Activated naive CD4-positive, alpha-beta T cell (primary cell): ENCODE measurements at places on chromosomes 4 and X.

DNA sequence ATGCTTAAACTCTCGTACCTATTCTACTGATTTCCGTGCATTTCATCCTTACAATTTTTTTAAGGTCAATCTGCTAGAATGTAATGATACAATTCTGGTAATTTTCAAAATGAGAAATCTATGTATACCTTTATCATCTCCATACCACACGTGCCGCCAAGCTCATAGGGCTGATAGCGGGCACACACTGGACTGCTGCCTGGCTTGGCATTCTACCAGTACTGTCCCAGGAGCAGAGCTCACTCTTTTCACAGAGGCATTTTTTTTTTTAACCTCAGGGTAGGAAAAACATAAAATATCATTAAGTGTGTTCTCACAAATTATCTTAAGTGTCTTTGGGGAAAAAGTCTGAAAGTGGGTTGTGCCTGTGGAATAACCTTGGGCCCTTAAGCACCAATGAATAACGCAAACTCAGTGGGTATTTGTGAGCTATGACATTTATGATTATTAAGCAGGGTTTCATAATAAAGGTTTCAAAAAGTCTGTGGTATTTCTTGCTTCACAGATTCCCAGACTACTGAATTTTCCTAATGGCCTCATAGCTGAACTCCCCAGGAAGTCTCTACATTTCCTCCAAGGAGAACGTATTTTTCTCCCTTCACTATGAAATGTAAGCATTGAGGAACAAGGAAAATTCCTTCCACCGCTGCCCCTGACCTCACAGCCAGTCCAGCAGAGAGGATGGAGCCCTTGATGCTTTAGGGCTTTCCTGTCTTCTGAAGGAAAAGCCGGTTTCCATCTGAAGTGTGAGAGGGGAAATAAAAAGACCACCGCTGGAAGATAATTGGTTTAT, 125.2 kb downstream of the ELOVL6 start:
- no peak for DNase-seq

GRCh38 chrX:22164770-22165388, 107.8 kb upstream of the CBLL2 start:
- no peak for DNase-seq

- DNase-seq, result no peak
These were observed 21.2 kb upstream of the TENM3 start for GRCh38 chr4:182221987-182222386.

DNA sequence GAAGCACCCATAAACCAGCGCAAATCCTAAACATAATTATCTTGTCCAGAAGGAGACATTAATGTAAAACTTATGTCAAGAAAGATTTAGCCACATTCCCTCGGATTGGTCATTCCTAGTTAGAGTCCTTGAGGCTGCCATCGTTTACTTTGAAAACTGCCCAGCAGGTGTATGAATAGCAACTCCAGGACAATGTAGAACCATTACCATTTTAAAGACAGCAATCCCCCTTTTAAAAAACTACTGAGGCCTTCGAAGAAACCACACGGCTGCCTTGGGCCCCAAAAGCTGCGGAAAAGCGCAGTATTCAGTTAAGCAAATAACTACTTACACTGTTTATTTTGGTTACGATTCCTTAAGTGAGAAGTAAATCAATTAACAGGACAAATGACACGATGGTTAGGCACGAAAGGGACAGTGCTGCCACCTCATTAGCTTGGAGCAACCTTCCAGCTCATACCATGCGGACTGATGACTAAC, 822 bp upstream of the SGMS2 start:
- no peak for DNase-seq

DNA sequence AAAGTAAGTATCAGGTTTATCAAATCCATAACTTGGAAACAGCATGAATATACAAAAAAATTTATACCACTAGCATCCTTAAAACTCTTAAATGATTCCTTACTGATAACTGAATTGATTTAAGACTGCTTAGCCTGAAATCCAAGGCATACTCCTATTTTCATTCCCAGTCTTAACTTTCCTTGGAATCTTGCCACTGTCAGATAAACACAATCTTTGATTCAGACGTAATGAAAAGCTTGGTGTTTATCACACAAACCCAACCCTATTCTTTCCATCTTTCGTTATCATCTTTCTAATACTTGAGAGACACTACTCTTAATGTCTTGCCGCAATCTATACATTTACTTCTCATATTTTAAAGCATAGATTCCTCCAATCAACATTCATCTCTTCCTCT, 19.1 kb downstream of the C4orf17 start:
- DNase-seq, result no peak

- DNase-seq, result no peak
These were observed 73.6 kb upstream of the TBC1D9 start for GRCh38 chr4:140829825-140830224.

- DNase-seq, result no peak
These were observed 44.2 kb upstream of the SHOX start for GRCh38 chrX:586351-586750.

- DNase-seq, result no peak
These were observed 908.9 kb upstream of the AGA start for GRCh38 chr4:178351185-178351584.

GRCh38 chr4:101355767-101356702, 8.7 kb upstream of the PPP3CA start:
- DNase-seq, result no peak

- no peak for DNase-seq
These were observed 70.4 kb downstream of the ARAP2 start for GRCh38 chr4:36173905-36174304.

- DNase-seq, result no peak
These were observed 214.9 kb downstream of the SPANXN4 start for GRCh38 chrX:143240658-143241057.

- DNase-seq, result no peak
These were observed 179.6 kb downstream of the ANTXR2 start for GRCh38 chr4:79893456-79893855.

DNA sequence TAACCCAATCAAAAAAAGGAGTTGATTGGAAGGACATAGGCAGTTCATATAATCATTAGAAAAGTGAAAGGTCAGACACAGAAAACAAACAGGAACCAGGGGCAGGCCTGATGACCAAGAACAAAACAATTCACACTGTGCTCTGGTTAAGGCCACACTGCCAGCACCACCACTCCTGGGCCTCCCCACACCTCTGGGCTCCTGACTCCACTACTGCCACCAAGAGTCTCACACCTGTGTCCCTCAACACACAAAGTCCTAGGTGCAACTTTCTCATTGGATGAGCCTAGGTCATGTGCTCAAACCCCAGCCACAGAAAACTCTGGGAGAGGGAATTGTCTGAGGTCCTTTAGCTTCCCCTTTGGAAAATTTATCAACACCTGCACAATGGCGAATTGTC, 11.1 kb upstream of the FAM9C start:
- DNase-seq, result no peak

- no peak for DNase-seq
These were observed 147.2 kb downstream of the AFF2 start for GRCh38 chrX:148647651-148648050.

GRCh38 chr4:187274153-187274552, 550.5 kb upstream of the FAT1 start:
- DNase-seq, result no peak

DNA sequence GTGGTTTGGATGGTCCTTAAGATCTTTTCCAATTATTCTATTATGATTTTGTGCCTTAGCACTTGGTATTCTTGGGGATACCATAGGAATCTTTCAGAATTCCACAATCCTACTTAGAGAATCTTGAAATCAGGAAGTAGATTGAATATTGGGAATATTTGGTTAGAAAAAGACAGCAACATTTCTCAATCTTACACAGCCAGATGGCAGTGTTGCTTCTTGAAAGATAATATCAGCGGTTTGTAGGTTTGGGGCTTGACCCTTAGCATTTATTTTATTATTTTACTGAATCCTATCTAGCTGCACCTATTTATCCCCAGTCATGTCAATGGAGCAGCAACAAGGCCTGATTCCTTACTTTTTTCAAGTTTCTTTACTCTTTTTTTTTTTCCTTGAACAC, 28.6 kb downstream of the MAGEB1 start:
- no peak for DNase-seq

DNA sequence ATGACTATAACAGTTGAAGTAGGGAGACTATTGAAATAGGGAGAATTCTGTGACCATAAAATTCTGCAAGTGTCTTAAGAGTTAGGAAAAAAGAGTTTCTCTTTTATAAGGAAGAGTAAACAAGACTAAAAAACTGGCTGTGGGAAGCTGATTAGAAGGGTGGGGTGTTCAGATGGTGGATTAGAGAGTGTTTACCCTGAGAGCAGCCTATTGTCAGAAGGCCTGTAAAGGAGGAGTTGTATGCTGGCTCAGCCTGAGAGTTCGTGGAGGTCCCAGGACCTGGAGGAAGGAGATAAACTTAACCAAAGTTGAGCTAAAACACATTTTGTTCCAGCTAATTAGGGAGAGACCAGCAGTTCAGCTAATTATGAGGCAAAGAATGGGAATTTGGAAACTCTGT, 629.7 kb downstream of the PCDH7 start:
- DNase-seq, result no peak

DNA sequence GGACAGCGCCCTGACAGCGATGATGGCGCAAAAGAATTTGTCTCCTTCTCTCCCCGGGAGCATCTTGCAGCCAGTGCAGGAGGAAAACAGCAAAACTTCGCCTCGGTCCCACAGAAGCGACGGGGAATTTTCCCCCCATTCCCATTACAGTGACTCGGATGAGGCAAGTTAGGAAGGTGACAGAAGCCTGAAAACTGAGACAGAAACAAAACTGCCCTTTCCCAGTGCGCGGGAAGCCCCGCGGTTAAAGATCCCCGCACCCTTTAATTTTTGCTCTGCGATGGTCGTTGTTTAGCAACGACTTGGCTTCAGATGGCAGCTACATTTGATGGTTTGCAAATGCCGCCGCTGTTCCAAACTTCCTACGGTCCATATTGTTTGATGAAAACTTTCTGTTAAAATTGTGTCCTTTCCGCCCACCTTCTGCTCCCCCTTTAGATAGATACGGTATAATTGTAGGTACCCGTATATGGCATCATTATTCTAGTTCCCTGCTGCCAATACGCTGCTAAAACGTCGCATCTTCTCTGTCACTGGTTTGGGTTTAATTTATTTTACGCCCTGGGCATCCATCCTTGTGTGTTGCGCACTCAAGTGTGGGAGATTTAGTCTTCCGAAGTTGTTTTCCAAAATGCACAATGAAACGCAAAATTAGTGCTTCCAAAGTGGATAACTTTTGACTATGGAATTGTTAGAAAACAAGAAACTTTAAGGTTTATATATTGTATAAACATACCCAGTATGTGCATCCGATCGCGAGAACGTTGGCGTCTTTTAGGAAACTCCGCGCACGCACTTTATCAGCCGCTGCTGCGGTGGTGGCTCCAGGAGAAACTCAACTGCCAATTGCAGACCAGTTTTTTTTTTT, 1.5 kb downstream of the ATOH1 start:
- no peak for DNase-seq

- no peak for DNase-seq
These were observed 101.1 kb downstream of the ATP8A1 start for GRCh38 chr4:42555828-42556227.

GRCh38 chrX:106921637-106922036, 1.4 kb downstream of the CLDN2 start:
- no peak for DNase-seq

GRCh38 chr4:76882630-76883029, 15.3 kb downstream of the SOWAHB start:
- no peak for DNase-seq

DNA sequence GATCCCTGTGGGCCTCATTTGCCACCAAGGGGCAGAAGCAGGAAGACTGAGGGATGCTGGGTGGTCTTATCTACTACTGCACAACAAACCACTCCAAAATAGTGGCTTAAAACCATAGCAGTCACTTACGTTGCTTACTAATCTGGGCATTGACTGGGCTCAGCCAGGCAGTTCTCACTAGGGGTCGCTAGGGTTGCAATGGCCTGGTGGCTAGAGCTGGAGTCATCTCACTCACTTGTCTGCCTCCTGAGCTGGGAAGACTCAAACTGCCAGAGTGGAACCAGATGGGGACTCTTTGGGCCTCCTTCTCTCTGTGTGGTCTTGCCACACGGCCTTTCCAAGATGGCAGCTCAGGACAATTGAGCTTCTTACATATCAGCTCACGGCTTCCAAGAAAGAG, 216.3 kb upstream of the BCOR start:
- DNase-seq, result no peak

DNA sequence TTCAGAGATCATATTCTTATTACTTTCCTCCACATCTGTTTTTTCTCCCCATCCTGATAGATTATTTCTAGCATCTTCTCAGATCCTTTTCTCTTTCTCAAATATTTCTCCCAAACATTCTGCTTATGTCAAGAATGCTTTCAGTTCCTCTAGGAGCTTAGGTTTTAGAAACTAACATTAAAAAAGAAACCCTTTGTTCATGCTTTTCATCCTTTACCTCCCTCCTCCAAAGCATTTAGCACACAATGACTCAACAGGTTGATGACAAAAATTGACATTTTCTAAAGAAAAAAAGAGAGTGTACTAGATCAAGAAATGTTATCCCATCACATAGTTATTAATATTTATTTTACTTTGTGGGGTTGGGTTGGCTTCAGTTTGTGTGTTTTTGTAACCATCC, 16.5 kb upstream of the ALB start:
- DNase-seq, result no peak

DNA sequence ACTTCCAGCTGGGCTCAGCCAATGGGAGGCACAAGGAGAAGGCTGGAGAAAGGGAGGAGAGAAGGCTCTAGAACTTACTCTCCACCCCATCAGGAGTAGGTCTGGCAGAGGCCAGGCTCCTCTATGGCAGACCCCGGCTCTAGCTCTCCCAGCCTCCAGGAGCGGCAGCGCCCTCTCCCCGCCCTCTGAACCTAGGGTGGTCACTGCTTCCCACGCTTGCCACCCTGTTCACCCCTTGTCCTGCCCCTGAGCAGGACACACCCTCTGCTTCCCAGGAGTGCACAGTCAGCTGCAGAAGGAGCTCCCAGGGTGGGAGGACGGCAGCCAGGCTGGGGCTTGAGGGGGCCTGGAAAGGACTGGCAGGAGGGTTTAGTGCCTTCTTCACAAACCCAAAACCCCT, 53.0 kb upstream of the CRMP1 start:
- no peak for DNase-seq

GRCh38 chr4:16270454-16271328, 44.4 kb upstream of the TAPT1 start:
- no peak for DNase-seq

DNA sequence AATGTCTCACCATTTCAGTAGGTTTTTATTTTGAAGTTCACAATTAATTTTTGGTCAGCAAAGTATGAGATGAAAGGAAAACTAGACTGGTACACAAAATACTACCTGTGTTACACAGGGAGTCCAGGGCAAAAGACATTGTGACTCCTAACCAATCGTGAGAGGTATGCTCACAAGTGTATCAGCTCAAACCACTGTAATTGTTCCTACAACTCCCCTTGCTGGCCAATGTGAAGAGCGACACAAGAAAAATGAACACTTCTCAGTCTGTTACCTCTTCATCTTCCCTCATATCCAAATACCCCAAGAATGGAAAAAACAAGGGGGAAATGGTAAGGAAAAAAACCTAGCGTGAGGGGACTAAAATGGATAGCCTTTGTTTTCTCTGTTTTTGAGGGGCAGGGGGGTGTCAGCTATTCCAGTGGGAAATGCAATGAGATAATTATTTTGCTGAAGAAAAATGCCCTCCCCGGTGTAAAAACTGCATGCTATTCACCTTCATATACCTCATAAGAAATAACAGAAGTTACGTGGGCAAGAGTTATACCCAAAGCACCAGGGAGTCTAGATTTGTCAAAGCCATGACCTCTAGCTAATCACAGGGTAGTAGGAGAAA, 30.6 kb upstream of the NSUN7 start:
- no peak for DNase-seq

GRCh38 chr4:2194496-2194895, 47.4 kb downstream of the HAUS3 start:
- no peak for DNase-seq

- no peak for DNase-seq
These were observed 73.9 kb upstream of the MAP9 start for GRCh38 chr4:155450676-155451075.

- no peak for DNase-seq
These were observed 21.2 kb upstream of the GPR78 start for GRCh38 chr4:8559011-8559410.
